ENCODE measurements at places on chromosomes 13 and 19.

DNA sequence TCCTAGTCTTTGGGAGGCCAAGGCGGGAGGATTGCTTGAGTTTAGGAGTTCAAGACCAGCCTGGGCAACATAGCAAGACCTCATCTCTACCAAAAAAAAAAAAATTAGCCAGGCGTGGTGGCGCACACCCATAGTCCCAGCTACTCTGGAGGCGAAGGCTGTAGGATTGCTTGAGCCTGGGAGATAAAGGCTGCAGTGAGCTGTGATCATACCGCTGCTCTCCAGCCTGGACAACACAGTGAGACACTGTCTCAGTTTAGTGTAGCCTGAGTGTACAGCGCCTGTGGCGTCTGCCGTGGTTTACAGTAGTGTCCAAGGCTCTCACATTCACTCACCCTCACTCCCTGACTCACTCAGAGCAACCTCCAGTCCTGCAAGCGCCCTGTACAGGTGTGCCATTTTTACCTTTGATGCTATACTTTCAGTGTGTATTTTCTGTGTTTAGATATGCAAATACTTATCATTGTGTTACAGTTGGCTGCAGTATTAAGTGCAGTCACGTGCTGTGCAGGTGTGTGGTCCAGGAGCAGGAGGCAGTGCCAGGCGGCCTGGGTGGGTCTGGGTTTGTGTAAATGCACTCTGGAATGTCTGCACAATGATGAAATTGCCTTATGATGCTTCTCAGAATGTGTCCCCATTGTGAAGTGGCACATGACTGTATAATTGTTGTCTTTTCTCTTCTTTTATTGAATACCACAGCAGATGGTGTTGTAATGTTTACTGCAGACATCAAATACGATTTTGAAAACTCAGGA is 36.1 kb upstream of the DCUN1D2 start:
- DNase-seq: no peak

DNA sequence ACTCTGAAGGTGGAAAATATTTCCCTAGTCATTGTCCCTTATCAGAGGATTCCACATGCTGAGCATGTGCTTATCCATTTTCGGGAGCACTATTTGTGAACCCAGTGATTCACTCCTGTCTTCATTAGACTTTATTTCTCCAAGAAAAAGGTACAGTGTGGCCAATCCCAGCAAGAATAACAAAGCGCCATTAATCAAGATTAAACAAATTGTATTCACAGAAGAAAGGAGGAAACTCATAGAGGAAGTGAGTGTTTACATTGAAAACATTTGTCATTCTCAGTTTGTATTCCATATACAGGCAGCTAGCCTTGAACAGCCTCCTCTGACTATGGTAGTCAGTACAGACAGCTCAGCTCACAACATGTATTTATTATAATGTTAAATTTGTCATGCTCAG is 1669.9 kb upstream of the SPRY2 start:
- DNase-seq: no peak

DNA sequence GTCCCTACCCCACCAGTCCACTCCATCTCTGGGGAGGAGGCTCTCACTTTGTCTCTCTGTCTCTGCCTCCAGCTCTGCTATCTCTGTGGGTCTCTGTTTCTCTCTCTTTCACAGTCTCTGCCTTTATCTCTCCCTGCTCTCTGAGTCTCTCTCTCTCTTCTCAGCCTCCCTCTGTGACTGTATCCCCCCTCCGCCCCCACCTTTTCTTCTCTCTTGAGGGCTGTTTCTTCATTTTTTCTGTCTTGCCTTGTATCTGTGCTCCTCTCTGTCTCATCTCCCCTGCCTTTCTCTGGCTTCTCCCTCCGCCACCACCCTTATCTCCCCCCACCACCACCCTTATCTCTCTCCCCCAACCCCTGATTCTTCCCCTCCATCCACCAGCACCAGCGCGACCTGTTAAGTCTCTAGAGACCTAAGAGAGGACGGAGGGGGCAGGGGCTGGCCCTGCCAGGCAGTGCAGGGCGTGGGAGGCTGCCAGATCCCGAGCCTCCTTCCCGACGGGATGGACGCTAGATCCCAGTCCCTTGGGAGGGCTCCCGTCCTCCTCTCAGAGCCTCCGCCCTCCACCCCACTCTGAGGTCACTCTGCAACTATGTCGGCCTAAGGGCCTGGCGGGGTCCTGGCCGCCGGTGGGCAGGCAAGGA is 1.0 kb downstream of the AXL start:
- no peak for DNase-seq

- no peak for DNase-seq
These were observed 8.4 kb downstream of the NPHS1 start for GRCh38 chr19:35843676-35844481.

- DNase-seq: no peak
These were observed 4.2 kb upstream of the PLIN3 start for GRCh38 chr19:4871711-4872110.

- no peak for DNase-seq
These were observed 732 bp upstream of the DCLK1 start for GRCh38 chr13:36131931-36132297.

GRCh38 chr19:21256722-21257121 is 72.5 kb downstream of the ZNF708 start:
- no peak for DNase-seq

DNA sequence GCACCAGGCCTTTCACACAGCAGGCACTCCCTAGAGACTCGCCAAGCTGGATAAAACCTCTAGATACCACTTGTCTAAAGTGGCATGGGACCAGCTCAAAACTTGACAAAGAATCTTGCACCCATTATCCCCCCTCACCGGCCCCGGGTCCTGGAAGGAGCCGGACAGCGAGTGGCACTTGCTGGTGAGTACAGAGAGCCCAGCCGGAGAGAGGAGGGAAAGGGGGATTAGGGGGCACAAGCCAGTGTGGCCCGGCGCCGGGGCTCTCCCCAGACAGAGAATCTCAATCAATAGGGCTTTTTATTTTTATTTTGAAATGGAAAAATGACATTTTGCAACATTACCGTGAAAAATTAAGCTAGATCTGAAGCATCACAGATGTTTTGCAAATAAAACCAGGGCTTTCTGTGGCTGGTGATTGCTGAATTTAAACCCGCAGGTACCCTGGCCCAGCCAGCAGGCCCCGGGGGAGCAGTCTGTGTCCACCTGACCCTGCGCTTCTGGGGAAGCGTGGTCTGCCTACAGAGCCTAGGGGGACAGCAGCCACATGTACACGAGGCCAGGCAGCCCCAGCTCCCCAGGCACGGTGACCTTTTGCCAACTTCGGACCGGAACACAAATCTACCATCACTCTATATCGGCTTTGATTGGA is 10.0 kb upstream of the VSTM2B start:
- no peak for DNase-seq

GRCh38 chr13:49540552-49540951 is 44.8 kb downstream of the PHF11 start:
- DNase-seq: no peak

DNA sequence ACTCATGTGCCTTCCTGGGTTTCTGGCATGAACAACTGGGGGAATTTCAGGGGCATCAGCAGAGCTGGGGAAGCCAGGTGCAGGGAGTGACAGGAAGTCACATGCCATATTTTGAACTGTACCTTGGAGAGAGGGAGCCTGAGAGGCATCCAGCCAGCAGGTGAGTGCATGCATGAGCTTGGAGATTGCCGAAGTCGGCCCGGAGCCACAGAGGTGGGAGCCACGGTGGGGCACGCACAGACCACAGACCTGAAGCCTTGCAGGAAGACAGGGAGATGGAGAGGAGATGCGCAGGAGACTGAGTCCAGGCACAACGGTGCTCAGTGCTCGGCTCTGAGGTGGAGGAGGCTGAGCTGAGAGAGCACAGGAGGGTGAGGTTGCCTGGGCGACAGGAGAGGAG is 55.1 kb downstream of the CDADC1 start:
- no peak for DNase-seq

DNA sequence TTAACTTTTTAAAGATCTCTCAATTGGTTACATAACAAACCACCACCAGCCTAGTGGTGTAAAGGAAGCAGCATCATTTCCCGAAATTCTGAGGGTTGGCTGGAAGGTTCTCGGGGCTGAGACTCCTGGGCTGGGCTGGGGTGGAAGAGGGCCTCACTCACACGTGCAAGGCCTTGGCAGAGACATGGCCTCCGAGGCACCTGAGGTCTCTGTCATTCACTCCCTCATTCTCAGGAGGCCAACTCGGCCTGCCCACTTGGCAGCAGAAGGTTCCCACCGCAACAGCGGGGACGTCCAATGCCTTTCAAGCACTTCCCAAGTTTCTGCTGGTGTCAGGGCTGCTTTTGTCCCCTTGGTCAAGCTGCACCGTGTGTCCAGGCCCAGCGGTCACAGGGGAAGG is 18.6 kb upstream of the RASA3 start:
- no peak for DNase-seq

DNA sequence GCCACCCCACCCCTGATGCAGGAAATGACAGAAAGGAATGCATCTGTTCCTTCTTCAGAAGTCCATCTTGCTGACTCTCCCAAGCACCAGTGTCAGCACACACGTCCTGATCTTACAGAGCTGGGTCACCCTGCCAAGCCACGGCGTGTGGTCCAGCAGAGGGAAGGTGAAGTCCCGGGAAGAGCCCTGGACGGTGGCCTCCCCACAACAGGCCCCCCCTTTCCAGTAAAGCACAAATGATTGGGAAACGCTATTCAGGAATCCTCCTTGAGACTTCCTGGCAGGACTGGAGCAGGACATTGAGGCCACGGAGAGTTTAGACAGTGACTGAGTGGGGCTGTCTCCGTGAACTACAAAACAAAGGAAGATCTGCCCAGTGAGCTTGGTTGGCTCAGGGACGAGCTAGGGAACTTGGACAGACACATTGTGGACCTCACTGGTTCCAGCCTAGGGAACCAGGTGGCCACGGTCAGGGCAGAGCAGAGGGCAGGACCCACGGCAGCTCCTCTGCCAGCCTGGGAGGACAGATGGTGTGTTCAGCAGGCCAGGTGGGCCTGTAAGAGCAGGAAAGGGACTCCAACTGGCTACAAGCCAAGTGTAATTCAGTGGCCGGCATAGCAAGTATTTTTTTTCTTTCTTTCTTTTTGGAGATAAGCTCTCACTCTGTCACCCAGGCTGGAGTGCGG is 41.7 kb downstream of the ELL start:
- no peak for DNase-seq

DNA sequence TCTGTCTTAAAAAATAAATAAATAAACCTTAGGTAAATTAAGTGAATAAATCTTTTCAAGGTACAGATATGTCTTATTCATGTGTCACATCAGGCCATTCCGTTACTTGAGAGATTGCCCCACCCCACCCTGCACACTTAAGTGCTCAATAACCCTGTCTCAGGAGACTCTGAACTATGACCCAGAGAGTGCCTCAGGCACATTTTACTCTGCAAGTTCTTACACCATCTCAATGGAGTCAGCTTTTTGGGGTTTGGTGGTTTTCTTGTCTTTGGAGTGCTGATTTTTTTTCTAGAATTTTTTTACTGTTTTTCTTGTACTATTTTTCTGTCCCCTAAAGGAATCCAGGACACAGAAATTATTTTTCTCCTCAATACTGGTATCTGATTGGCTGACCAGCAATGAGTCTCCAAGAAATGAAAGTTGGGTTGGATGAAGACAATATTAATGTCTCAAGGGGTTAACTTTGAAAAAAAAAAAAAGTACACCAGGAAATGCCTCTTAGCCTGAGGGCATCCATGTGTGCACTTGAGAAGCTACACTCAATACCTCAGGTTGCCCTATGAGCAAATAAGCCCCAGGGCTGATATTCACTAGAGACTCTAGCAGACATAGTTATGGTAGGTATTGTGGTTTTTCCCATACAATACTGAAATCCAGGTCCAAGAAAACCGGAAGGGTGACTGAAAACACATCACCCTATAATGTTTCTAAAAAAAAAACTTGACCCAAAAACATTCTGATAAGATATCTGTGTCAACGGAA is 114.6 kb upstream of the ZNF91 start:
- DNase-seq: no peak

DNA sequence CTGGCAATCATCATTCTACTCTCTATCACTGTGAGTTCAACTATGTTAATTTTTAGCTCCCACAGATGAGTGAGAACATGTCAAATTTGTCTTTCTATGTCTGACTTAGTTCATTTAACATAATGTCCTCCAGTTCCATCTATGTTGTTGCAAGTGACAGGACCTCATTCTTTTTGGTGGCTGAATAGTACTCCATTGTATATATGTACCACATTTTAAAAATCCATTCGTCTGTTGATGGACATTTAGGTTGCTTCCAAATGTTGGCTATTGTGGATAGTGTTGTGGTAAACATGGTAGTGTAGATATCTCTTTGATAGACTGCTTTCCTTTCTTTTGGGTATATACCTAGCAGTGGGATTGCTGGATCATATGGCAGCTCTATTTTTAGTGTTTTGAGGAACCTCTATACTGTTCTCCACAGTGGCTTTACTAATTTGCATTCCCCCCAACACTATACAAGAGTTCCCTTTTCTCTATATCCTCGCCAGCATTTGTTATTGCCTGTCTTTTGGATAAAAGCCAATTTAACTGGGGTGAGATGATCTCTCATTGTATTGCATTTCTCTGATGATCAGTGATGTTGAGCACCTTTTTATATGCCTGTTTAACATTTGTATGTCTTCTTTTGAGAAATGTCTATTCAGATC is 124.1 kb downstream of the PCCA start:
- no peak for DNase-seq

DNA sequence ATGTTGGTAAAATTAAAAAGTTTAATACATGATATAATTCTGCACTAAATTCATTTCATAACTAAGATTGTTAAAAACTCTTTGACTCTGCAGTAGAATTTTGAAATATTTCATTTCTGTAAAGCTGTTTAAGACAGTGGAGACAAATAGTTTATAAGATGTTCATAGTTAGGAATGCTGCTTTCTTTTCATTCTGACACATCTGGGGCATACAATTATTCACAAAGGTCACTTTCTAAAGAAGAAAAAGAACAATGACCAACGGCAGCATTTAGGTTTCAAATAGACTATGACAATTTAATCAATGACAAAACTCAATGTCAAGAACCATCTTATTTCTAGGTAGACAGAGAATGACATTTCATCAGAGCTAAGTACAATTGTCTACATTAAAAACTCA is 1422.1 kb downstream of the PCDH9 start:
- no peak for DNase-seq

GRCh38 chr19:13557756-13558398 is 51.6 kb upstream of the CACNA1A start:
- no peak for DNase-seq

- DNase-seq: no peak
These were observed 103.9 kb downstream of the LMO7 start for GRCh38 chr13:75740031-75740430.

DNA sequence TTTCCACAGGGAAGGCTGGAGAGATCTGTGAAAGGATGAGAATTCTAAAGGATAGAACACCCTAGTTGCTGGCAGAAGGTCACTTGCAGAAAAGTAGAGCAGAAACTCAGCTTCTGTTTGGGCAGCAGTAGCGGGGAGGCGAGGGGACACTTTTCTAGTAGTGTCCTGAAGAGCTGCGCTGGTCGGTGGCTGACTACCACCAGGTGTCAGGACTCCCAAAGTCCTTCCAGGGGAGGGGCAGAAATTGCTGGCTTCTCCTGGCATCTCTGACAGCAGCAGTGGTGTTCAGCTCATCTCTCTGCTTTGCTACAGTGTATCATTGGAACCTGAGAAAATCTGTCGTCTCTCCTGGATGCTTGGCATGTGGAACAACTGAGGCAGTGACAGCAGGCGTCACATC is 120.9 kb downstream of the ZDHHC20 start:
- no peak for DNase-seq

GRCh38 chr13:45280011-45280410 is 61.0 kb downstream of the TPT1 start:
- DNase-seq: no peak
